ENCODE measurements at places on chromosomes 7 and 10.

DNA sequence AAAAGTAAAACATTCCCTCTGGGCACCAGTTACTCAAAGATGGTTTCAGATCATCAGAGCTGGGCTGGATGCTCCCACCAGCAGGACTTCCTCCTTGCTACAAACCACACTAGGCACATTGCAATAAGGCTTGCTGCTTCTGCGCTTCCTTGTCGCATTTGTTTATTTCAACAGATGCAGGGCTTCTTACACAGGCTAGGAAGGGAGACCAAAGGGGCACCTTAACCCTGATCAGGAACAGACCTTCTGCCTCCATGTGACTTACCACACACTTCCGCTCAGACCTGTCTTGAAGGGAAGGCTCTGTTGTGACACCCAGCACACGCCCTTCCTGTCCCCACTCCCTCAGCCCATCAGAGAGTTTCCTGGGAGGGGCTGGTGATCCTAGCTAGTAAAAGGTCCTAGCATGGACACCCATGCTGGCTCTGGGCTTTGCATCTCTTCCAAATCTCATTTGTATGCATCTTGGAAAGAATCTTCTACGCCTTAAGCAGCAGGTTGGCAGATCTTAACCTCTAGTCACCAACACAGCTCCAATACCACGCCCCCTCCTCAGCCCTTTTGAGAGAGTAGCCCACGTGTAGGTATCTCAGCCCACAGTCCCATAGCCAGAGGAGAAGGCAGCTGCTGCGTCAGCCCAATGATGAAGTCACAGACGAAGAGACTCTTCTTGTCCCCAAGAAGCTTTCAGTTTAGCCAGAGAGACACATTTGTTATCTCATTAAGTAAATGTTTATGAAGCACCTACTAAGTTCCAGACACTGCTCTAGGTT, 47.1 kb upstream of the SVIL start:
- no peak for DNase-seq

DNA sequence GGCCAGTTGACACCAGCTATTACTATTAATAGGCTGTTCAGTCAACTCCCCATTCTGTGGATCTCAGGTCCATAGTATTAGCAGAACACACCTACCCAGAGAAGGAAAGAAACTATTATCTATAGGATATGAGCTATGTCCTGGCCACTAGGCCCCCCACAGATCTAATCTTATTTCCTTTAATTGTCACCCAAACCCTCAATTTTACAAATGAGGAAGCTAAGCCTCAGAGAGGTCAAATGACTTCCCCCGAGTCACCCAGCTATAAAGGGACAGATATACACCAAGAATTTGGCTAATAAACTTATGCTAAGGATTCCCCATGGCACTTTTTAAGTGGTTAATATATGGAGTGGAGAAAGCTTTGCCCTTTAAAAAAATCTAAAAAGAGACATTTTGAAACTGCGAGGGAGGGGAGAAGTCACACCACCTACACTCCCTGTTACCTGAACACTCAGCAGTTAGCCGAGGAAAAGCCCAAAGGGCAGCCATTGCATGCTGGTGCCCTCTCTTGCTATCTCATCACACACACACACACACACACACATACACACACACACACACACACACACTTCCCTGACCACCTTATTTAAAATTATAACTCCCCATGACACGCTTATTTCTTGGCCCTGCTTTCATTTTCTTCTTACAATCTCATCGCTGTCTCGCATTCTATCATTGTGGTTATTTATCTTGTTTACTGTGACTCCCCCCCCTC, 157.0 kb upstream of the ADO start:
- no peak for DNase-seq

GRCh38 chr10:8121201-8121890, 66.9 kb downstream of the GATA3 start:
- DNase-seq: no peak

- no peak for DNase-seq
These were observed 10.6 kb upstream of the GRB10 start for GRCh38 chr7:50793120-50793946.

DNA sequence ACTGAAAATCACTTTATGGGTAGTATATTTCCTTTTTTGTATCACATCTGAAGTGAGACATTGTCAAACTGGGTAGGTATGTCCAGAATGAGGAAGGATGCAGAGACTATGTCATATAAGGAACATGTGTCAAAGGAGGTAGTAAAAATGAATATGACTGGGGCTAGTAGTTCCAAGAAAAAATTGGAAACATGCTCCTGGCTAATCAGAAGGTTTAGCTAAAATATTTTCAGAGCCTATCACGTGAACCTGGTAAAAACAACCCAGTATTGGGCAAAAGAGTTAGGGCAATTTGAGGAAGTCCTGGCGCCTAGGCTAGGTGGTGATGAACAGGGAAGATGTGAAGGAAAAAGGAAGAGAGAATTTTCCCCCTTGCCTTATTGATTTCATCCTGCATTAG, 26.4 kb downstream of the ENTPD1 start:
- no peak for DNase-seq

DNA sequence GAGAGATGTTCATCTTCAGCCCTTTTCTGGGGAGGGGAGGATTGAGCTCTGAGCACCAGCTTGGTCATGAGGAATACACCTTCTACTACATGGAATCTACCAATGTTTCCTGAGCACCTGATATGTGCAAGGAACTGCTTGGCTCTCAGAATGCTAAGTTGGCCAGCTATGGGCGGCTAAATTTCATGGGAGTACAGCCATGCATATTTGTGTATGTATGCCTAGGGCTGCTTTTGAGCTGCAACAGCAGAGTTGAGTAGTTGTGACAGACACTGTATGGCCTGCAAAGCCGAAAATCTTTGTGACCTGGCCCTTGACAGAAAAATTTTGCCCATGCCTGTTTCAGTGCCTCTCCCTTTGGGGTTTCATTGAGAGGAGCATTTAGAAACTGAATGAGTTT, 44.9 kb downstream of the NPY start:
- no peak for DNase-seq

- DNase-seq: no peak
These were observed 121.0 kb downstream of the NEURL1 start for GRCh38 chr10:103614306-103615158.

GRCh38 chr10:31866118-31866670, 62.4 kb downstream of the ARHGAP12 start:
- DNase-seq: no peak

- DNase-seq: no peak
These were observed 324.5 kb downstream of the GFRA1 start for GRCh38 chr10:115948465-115948864.

- no peak for DNase-seq
These were observed 294.8 kb downstream of the SNX13 start for GRCh38 chr7:17645500-17645899.

GRCh38 chr10:84583501-84583900, 255.1 kb downstream of the CCSER2 start:
- no peak for DNase-seq

- no peak for DNase-seq
These were observed 71.7 kb upstream of the GPR22 start for GRCh38 chr7:107398161-107398560.

DNA sequence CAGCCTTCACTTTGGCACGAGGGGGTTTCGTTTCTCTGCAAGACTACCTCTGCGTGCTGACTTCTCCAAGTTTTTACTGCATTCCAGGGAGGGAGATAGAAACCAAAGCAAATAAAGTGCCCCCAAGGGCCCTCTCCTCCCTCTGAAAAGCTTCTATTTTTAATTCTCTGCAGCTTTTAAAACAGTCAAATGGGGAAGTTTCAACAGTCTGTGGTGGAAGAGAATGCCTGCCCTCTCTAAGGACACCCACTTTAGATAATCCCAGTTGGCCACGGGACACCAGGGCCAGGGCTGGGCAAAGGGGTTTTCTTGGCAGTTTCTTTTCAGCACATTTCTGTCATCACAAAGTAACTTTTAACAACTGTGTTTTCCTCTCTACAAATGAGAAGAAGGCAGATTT, 386.7 kb upstream of the NPVF start:
- DNase-seq: no peak

- no peak for DNase-seq
These were observed 674 bp upstream of the OSBPL3 start for GRCh38 chr7:24980534-24981170.

- DNase-seq: no peak
These were observed 11.2 kb upstream of the CCSER2 start for GRCh38 chr10:84317174-84317573.

- no peak for DNase-seq
These were observed 2.0 kb upstream of the ZMYND11 start for GRCh38 chr10:132946-133898.

- no peak for DNase-seq
These were observed 563.3 kb upstream of the SORCS1 start for GRCh38 chr10:107727767-107728317.

- DNase-seq: no peak
These were observed 334.0 kb downstream of the SORCS1 start for GRCh38 chr10:106830471-106830870.

DNA sequence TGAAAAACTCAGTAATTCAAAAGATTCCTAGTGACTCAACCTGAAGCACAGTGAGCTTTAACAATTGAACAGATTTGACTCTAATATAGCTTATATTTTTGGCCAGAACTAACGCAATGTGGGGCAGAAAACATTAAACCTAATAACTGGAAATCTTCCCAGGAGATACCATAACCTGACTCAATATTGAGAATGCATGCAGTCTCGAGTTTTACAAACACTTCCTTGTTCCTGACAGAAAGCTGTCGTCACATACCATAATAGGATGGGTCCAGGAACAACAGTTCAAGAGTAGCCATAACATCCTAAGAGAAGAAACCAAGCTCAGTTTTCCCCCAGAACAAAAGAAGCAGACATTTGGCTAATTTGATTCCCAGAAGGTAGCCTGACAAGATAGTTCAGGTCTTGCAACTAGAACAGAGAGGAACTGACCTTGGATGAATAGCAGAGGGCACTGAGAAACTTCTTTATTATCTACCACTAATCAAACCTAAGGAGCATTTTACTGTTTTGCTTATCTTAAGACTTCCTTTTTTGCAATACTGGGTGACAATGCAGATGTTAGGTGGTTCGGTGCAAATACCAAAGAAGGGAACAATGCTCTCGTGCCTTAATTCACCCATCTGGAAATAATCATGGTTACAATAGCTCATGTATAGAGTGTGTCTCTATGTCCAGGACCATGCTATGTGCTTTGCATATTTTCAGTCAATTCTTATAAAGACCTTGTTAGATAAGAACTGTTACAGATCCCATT, 38.6 kb upstream of the ACSL5 start:
- no peak for DNase-seq

GRCh38 chr7:157473051-157473569, 136.3 kb downstream of the DNAJB6 start:
- DNase-seq: no peak

GRCh38 chr7:70193514-70193913, 595.2 kb downstream of the AUTS2 start:
- DNase-seq: no peak

GRCh38 chr7:106126170-106126938, 14.2 kb upstream of the SYPL1 start:
- no peak for DNase-seq

GRCh38 chr7:50370884-50371283, 66.4 kb downstream of the IKZF1 start:
- no peak for DNase-seq

GRCh38 chr10:78552261-78552811, 516.4 kb upstream of the ZMIZ1 start:
- DNase-seq: no peak

DNA sequence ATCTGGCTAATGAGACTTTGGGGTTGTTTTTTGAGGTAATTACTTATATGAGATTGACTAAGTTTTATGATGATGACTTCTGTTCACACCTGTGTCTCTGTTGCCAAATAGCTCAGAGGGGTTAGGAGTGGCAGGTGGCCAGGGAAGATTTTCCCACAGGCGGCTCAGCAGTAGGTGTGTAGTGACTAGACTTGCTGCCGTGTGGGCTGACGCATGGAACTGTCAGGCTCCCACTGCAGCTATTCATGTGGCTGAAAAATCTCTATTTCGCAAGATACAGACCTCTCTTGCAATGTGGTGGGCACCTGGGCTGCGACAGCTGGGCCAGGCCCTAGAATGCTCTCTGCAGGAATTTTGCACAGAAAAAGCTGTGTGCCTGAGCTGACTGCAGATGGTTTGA, 1.4 kb downstream of the CPA4 start:
- DNase-seq: no peak

- no peak for DNase-seq
These were observed at the start of gene NACAD for GRCh38 chr7:45088821-45089340. NACAD (minus strand) TSS chr7:45088969; CDS start chr7:45088894, 75 bp downstream.

DNA sequence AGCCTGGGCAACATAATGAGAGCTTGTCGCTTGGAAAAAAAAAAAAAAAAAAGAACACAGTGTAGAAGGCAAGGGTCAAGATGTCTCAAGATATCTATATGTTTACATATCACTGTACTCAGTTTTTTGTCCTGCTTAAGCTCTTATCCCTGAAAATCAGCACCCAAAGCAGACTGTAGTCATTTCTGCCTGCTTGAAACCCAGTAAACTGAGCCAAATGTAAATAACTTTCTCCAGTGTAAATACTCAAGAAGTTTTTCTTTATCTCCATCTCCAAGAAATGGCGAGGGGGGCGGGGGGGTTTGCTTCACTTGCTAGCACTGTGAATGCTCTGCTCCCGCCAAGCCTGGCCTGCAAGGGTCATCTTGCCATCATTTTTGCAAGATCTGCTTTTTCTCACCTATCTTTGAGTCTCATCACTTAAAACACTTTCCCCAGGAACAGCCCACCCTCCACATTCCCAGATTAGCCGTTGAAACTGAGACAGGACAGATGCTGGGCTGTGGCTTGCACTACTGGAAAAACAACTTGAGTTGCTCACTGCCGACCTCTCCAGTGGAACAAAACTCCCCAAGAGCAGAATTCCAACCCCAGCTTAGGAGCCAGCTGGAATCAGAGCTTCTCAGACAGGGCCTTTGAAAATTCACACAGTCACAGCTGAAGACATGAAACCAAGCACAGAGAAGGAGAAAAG, 54.6 kb downstream of the AFAP1L2 start:
- DNase-seq: no peak

DNA sequence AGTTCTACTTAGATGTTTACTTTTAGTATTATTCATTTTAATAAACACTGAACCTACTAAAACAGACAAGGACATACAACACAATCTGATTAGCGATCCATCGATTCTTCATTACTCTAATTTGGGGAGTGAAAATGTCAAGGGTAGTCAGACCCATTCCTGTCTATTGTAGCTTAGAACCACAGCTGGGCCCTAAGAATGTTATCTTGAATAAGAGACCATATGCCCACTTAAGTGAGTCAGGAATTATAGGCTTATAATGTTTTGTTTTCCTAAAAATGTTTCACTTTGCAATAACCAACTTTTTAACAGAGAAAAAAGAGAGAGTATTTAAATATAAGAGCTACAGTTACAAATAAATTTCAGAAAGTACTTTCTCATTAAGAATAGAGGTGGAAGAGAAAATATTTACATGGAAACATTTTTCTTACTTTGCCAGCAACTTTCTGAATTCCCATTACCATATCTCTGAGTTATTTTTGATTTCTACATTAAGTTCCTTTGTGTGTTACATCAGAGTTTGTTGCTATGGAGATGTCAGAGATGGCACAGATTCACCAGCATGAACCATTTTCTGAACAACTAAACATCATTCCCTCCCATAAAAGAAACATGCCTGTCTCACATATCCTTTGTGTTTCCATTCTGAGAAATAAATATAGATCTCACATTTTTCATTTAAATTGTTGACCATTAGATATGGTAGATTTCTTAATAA, 75.4 kb upstream of the SLC13A1 start:
- no peak for DNase-seq
